ENCODE measurements at places on chromosomes 1 and 21.

DNA sequence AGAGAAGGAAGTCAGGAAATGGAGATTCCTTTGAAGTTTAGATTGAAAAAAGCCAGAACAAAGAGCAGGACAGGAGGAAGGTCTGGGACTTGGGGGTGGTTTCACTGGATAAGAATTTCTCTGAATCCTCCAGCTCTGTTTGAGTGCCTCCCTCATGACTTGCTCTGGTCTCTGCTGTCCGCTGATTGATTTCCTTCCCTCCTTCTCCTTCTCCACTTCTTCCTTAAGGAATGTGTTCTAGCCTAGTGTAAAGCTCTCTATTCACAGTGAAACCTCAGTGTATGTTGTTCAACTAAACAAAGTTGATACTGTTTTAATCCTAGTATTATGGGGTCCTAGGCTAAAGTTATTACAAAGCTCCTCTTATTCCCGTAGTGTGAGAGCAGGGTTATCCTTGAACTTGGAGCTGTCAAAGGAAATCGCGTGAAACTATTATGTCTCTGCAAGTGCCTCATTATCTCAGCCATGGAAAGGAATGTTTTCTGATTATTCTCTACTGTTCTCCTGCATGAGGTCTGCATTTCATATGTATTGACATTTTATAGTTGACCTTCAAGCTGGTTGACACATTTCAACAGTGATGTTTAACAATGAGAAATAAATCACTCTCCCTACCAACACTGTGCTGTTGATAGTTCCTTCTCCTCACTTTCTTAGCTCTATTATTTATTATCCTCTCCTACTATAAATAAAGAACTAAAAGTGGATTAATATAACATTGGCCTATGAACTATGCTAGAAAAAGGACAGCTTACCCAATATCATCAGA is 82.7 kb upstream of the KCTD3 start:
- no peak for DNase-seq

DNA sequence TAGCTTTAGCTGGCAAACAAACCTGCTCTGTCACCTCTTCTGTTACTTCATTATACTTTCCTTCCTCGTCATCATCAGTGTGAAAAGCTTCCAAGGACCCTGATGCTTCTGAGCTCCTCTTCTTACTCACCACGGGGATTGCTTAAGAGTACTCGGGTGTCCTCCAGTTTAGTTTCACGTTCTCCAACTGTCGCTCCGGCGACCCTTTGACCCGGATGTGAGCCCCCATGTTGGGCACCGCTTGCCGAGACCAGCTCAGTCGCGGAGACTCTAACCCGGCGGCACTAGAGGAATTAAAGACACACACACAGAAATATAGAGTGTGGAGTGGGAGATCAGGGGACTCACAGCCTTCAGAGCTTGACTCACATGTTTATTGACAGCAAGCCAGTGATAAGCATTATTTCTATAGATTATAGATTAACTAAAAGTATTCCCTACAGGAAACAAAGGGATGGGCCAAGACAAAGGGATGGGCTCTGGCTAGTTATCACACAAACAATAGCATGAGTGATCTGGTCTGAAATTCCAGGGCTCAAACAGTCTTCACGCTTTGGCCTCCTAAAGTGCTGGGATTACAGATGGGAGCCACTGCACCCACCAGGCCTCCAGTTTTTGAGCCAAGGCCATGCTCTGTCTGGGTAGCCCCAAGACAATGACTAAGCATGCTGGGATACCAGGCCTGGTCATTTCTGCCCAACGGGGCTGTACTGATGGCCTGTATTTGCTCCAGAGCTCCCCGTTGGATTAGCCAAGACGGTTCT is 30.1 kb upstream of the ENO1 start:
- no peak for DNase-seq

- DNase-seq = no peak
These were observed 130.8 kb downstream of the NOS1AP start for GRCh38 chr1:162200096-162200847.

DNA sequence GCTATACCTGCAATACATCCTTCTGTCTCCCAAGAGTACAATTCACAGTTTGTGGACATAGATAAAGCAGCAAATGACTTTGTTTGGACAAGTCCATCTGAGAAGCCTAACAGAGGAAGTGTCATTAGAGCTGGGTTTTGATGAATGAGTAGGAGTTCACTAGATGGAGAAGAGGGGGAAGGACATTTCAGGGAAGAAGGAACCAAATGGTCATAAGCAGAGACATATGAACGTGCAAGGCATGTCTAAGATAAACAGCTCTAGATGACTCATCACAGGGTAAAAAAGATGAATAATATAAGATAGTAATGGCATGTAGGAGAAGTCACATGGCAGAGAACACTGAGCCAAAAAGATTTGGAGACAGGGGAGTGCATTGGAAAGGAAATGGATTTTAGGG is 54.5 kb downstream of the HMGB4 start:
- no peak for DNase-seq

- DNase-seq = no peak
These were observed 33.0 kb upstream of the KCNN3 start for GRCh38 chr1:154902938-154903566.
